ENCODE measurements at places on chromosomes 4 and X. TPM values are rescaled to one million over a fixed set of nuclear protein-coding genes. Genes with fewer than 3 reads are reported as not detected.

- no peak for DNase-seq
Measured at GRCh38 chr4:167966143-167966542, 126.2 kb upstream of the ANXA10 start.

GRCh38 chr4:147528054-147528453 is 47.2 kb downstream of the EDNRA start:
- DNase-seq = no peak

DNA sequence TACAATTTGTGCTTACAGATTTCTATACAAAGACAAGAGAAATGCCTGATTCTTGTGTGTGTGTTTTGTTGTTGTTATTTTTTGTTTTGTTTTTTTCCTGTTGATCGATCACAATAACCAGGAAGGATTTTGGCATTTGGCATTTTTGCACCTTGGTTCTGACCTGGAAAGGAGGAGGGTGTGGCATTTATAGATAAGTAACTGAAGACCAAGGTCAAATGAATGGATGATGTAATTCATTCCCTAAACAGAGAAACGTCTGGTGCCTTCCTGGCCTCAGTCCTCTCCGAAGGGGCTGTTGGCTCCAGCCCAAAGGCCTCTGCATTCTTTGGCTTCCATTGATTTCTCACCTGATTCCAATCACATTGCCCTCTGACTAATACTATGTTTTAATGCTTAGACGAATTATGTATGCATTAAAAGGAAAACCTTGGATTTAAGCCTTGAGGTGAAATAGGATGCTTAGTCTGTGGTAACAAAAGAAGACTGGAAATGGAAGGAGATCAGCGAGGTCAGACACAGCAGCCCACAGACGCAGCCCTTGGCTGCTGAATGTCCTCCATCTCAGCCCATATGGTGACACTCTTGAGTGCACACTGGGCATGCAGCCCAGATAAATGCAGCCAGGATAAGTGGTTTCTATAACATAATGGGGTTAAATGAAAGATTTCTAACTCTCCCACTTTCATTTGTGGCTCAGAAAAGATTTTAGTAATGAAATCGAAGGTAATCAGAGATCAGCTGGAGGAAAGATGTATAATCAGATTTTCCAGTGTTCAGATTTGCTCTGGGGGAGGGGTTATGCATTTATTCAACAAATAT is 60.5 kb upstream of the TRIM2 start:
- peak; percentile 84 for DNase-seq

DNA sequence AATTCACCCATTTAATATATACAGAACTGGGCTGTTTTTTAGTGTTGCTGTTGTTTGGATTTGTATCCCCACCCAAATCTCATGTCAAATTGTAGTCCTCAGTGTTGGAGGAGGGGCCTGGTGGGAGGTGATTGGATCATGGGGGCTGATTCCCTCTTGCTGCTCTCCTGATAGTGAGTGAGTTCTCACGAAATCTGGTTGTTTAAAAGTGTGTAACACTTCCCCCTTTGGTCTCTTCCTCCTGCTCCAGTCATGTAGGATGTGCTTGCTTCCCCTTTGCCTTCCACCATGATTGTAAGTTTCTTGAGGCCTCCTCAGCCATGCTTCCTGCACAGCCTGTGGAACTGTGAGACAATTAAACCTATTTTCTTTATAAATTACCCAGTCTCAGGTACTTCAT is 141.6 kb upstream of the AADAT start:
- no peak for DNase-seq

- DNase-seq = no peak
Measured at GRCh38 chr4:145898466-145898865, 40.2 kb downstream of the ZNF827 start.

GRCh38 chr4:154516318-154517029 is 24.9 kb upstream of the DCHS2 start:
- DNase-seq = no peak

- no peak for DNase-seq
Measured at GRCh38 chr4:57158221-57158620, 48.0 kb upstream of the IGFBP7 start.

- DNase-seq = no peak
Measured at GRCh38 chr4:2829321-2829932, 14.2 kb upstream of the ADD1 start.

GRCh38 chr4:13261486-13262257 is 222.5 kb downstream of the RAB28 start:
- DNase-seq = peak; percentile 63

- DNase-seq = no peak
Measured at GRCh38 chrX:123175366-123176122, 8.5 kb upstream of the GRIA3 start.

DNA sequence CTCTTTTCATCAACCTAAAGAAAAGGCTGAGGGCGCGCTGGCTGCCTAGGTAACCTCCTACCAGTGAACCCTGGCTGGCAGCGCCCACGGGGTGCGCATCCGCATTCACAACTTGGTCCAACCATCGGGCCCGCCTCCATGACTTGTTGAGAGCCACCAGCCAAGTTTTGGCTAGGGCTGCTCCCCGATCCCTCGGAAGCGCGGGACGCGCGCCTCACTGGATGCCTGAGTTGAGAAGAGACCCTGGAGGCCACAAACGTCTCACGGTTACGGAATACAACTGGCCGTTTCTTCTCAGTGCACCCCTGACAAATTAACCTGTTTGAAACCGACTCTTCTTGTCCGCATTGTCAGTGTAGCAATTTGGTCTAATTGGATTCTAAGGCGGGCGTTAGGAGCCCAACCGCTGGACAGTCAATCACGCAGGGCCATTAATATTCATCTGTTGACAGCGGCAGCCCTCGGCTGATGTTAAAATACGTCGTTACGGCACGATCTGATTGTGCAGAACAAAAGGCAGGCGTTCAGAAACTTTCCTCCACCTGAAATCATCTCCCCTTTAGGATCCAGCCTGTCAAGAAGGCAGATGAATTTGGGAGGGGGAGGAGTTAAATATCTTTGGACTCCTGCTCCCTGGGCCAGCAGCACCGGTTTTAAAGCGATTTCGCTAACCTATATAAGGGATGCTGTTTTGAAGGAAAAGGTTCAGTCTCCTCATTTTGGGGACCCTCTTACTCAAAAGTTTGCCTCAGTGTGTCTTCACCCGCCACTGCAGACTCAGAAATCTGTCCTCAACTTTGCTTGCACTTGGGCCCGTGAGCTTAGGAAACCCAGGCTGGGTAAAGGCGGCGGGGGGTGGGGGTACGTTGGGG is 1.2 kb downstream of the GPC3 start:
- DNase-seq = no peak

GRCh38 chrX:148517176-148517575 is 16.8 kb downstream of the AFF2 start:
- peak; percentile 62 for DNase-seq

GRCh38 chr4:120056246-120056645 is 10.4 kb downstream of the MAD2L1 start:
- DNase-seq = no peak

- peak; percentile 4 for DNase-seq
Measured at GRCh38 chrX:68534691-68535090, 35.8 kb downstream of the YIPF6 start.

- DNase-seq = peak; percentile 20
Measured at GRCh38 chr4:95505151-95505550, 43.6 kb downstream of the UNC5C start.

GRCh38 chr4:88697588-88698329 is at the start of gene NAP1L5:
TSS of gene NAP1L5 (minus strand) at chr4:88697829. CDS start at chr4:88697754, 75 bp downstream.
- peak; percentile 75 for DNase-seq

DNA sequence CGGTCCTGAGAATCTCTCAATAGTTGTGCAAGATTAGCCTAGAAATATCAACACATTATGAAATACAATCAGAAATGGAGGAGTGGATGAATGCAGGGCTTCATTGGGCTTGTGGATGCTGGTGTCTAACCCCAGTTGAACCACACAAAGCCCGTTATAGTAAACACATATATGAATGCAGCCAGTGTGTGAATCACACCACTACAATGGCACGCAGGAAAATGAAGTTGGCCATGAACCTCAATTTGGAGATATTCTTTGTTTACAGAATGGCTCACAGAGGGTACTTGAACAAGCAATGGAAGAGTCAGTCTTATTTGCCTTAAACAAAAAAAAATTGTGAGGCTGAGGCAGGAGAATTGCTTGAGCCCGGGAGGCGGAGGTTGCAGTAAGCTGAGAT is 57.8 kb downstream of the SOD3 start:
- peak; percentile 43 for DNase-seq

GRCh38 chrX:38929966-38930421 is 128.7 kb downstream of the MID1IP1 start:
- DNase-seq = peak; percentile 67

GRCh38 chr4:78002260-78002659 is 54.9 kb upstream of the FRAS1 start:
- no peak for DNase-seq

- no peak for DNase-seq
Measured at GRCh38 chr4:13537011-13537831, 7.1 kb downstream of the NKX3-2 start.

- DNase-seq = no peak
Measured at GRCh38 chr4:141891260-141892120, 255.1 kb downstream of the IL15 start.

DNA sequence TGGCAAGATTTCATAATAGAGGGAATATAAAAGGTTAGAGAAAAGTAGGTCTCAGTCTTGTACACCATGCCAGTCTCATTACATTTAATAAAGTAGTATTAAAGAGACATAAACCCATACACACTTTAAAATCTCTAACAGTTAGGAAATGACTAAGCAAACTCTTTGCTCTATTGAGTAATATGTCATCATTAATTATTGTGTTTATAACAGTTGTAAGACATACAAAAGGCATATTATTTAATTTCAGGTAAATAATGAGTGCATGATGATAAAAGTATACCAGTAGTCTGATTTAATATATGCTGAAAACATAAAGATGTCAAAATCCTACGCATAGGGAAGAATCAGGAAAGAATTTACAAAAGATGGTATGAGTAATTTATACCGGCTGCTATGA is 31.0 kb upstream of the FGG start:
- no peak for DNase-seq

DNA sequence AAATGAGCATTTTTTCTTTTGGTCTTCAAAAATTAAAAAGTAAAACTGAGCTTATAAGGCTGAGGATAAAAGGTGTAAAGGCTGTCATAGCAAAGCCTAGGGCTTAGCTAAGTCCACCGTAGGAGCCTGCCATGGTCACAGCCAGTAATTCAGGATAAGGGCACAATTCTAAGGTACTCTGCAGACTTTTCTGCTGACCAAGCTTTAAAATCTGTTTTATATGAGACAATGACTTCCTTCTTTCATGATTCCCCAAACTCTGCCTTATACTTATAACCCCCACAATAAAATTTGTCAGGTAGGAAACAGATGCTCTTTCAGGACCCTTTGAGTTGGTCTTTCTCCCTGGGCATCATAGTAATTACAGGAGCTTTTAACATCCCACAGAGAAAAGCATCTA is 138.5 kb downstream of the COL4A6 start:
- no peak for DNase-seq

- DNase-seq = peak; percentile 45
Measured at GRCh38 chr4:108210989-108211835, 42.5 kb upstream of the LEF1 start.

- no peak for DNase-seq
Measured at GRCh38 chr4:6198278-6198677, 2.1 kb downstream of the JAKMIP1 start.

GRCh38 chr4:10353110-10353509 is 104.1 kb downstream of the ZNF518B start:
- no peak for DNase-seq

- no peak for DNase-seq
Measured at GRCh38 chr4:8164194-8164565, 5.6 kb upstream of the ABLIM2 start.

GRCh38 chr4:89254847-89255246 is 52.8 kb downstream of the GPRIN3 start:
- DNase-seq = peak; percentile 0

DNA sequence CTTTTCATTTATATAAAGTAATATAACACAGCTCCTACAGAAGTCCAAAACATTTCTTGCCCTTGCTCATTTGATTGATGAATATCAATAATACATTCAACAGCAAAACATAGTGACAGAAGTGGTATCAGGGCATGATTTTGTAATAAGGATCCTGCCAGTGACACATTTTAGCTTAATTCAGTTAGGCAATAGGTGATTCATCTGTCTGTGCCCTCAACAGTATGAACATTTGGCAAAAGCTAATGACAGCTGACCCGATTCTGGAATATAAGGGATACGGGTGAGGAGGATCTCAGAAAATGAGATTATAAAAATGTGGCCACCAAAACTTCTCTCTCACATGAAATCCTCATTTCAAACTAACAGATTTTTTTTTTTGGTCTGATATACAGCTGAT is 294.0 kb downstream of the CAMK2D start:
- DNase-seq = peak; percentile 71

GRCh38 chrX:101171883-101172400 is 47.6 kb upstream of the DRP2 start:
- DNase-seq = no peak

DNA sequence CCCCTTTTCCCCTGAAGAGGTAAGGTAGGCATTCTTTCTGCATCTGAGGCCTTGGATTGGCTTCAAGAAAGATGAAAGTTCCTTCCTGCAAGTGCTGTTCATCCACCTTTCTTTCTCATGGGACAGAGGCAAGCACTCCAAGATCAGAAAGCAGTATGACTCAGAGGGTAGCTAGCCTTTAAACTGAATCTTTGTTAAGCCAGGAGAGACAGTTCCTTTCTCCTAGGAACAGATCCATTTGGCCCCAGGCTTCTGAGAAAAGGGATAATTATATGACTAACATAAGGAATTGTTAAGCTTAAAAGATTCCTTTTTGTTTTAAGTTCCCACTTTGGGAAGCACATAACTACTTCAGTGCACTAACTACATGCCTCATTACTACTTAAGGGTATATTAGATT is 192.0 kb downstream of the PPP3CA start:
- peak; percentile 92 for DNase-seq

Gene CFAP47
- not detected for total RNA-seq

Gene SPINK2
- not detected for total RNA-seq

Gene FREM3
- not detected for total RNA-seq

Gene LEF1
- 31.6 TPM for total RNA-seq

Gene TEC
- total RNA-seq = 3.8 TPM

Gene NHS
- total RNA-seq = 6.8 TPM

Gene TLR10
- total RNA-seq = not detected

Gene FAM13A
- 9.9 TPM for total RNA-seq

Gene PRRG1
- total RNA-seq = 11.9 TPM

Gene VCX2
- total RNA-seq = not detected

Gene ARHGEF38
- total RNA-seq = not detected

All from RPMI7951 (cell line).